Islet precursor cell (in vitro differentiated cells): ENCODE measurements at places on chromosomes 5 and 9.

GRCh38 chr5:136605638-136606037 is 240.3 kb upstream of the TRPC7 start:
- DNase-seq = no peak

DNA sequence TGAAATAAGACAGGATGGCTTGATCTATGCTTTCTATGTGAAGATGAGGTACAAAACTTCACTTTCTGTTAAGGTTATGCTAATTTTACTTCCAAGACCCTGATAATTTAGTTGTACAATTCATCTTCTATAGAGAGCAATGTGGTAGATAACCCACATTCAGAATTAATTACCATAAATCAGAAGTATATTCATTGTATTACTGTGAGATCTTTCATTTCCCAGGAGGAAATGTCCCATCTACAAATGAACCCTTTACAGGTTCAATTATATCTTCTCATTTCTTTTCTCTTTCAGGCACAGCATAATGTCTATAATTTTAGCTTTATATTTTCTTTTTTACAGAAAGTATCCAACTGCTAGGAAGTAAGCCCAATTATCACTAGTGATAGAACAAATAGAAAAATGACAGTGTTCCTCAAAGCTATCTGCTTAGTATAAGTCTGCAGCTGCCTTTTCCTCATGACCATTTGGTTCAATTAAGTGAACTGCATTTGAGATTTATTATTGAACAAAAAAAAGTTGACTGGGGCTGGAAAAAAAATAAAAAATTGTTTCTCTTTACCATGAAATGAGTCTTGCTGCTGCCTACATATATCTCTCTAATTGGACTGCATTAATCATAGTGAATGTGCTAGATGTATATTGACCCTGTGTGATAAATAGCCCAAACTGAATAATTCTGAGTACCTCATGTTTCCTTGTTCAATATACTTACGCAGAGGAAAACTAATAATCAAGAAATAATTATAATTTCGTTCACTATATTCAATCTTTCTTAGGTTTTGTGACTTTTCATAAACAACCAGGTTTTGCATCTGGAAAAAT is 1329.4 kb downstream of the PTPRD start:
- no peak for DNase-seq

GRCh38 chr5:17214893-17215292 is 2.5 kb upstream of the BASP1 start:
- DNase-seq = no peak

GRCh38 chr5:103041071-103041676 is 78.8 kb downstream of the GIN1 start:
- no peak for DNase-seq

DNA sequence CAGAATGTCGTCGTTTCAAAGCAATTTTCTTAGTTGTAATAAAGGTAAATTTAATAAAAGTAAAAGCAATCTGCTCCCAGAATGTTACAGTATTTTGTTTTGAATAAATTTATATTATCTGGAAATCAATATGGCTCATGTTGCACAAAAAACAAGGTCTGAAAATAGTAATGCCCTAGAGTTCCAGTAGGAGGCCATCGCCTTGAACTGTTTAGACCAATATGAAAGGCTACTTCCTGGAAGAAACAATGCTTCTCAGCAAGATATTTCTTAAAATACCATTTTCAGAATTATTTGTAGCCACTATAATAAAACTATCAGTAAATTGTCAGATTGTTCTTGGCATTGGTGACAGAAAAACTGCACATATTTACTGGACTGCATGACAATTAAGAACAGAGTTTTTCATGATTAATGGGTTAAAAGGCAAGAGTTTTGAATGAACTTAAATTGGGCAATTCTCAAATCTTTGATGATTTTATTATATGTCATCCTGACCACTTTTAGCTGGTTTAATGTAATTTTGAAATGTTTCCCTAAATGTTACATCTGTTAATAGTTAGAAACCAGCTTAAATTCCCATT is 153.2 kb downstream of the COMMD10 start:
- DNase-seq = no peak
